ENCODE measurements at places on chromosomes 3 and 15.
A peak's percentile ranks its signal among the peaks of the same experiment; 100 is the strongest.

GRCh38 chr15:75836959-75837334 is 6.3 kb upstream of the UBE2Q2 start:
- DNase-seq, result peak; percentile 35

- DNase-seq, result no peak
Observed at GRCh38 chr15:86278586-86278985, 198.9 kb downstream of the AGBL1 start.

DNA sequence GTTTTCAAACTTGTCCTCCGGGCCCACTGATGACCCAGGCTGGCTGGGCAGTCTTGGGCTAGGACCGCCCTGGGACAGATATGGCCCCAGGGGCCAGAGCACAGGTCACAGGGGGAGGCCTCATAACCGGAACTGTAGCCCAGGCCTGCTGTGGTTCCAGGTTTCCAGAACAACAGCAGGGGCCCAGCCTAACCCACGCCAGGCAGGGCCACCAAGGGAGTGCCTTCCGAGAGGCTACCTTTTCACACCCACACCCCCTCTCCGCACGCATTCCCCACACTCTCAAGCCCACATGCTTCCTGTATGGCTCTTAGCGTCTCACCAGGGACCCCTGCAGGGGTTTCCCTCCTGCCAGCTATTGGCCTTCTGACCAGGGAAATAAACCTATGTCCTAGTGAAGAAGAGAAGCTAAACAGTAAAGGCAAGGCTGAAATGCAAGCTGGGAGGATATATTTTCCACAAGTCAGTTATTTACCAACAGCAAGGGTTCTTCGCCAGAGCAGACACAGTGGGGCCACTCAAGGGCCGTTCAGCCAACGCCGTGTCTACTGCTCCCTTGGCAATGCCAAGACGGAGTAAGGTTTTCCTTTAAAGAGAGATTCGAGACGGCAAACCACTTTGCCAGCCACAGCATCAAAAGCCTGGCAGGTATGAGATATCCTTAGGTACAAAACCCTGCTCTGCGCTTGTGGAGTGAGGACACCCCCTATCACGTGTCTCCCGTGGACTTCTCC is 135.1 kb downstream of the ATP10A start:
- no peak for DNase-seq

DNA sequence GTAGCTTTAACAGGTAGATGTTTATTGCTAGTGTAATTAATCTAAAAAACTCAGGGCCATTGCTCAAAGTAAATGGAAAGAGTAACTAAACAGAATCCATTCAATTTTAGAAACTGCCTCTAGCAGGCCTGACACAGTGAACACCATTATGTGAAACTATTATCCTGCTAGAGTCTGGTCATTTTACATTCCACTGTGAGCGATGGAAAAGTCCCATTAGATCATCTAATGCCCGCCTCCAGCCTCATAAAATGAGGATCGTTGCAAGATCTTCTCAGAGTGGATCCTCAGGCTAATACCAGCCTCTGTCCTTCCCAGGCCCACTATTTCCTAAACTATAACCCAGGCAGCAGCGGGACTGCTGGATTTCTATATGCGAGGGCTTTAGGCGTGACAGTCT is 107.7 kb downstream of the WDR76 start:
- no peak for DNase-seq

DNA sequence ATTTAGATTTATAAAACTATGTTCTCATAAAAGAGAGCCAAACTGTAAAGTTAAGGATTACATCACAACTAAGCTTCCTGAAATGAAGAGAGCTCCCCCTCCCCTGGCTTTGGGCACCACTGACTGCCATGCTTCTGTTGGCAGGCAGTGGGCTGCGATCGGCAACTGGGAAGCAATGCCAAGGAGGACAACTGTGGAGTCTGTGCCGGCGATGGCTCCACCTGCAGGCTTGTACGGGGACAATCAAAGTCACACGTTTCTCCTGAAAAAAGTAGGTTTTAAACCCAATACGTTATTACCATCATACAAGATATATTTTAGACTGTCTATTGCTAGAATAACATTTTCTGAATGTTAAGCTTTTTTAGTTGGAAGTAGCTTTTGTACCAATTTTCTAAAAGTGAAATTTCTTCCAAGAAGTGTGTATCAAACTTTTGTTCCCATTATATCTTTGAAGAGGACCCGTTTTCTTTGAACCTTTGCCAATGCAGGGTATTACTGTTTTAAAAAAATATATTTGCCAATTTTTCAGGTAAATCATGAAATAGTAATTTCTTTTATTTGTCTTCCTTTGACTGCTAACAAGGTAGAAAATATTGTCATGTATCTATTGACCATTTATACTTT is 184.1 kb downstream of the ADAMTSL3 start:
- peak; percentile 12 for DNase-seq

DNA sequence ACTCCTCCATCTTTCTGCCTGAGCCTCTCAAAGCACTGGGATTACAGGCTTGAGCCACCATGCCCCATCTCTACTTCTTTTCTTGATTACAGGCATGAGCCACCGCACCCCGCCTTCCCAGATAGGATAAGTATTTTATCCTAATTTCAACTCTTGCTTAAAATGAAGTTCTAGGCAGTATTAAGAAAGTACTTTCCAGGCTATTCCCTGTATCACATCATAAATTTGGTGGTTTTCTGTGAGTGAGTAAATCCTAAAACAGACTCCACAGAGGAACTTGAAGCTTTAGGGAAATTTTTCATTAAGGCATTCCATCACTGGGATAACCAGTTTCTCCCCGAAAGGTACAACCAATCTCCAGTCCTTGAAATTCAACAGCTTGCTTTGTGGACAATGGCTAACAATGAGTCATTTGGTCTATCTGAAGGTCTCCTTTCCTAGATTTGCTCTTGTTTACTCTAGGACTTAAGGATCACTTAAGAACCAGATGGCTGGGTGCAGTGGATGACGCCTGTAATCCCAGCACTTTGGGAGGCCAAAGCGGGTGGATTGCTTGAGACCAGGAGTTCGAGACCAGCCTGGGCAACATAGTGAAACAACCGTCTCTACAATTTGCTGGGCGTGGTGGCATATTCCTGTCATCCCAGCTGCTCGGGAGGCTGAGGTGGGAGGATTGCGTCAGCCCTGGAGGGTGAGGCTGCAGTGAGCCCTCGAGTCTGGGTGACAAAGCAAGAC is 49.7 kb upstream of the SKIL start:
- no peak for DNase-seq

DNA sequence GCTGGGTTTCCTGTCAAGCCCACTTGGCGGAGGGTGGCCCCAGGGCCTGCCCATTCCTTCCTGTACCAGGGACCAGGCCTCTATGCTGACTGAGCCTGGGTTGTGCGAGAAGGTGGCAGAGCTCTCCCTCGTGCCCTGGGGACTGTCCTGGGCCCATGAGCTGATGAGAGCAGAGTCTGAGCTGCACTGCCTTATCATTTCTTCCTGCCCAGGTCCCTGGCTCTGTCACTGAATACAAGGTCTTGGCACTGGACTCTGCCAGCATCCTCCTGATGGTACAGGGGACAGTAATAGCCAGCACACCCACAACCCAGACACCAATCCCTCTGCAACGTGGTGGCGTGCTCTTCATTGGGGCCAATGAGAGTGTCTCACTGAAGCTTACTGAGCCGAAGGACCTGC is 7.5 kb downstream of the MPI start:
- DNase-seq, result no peak

DNA sequence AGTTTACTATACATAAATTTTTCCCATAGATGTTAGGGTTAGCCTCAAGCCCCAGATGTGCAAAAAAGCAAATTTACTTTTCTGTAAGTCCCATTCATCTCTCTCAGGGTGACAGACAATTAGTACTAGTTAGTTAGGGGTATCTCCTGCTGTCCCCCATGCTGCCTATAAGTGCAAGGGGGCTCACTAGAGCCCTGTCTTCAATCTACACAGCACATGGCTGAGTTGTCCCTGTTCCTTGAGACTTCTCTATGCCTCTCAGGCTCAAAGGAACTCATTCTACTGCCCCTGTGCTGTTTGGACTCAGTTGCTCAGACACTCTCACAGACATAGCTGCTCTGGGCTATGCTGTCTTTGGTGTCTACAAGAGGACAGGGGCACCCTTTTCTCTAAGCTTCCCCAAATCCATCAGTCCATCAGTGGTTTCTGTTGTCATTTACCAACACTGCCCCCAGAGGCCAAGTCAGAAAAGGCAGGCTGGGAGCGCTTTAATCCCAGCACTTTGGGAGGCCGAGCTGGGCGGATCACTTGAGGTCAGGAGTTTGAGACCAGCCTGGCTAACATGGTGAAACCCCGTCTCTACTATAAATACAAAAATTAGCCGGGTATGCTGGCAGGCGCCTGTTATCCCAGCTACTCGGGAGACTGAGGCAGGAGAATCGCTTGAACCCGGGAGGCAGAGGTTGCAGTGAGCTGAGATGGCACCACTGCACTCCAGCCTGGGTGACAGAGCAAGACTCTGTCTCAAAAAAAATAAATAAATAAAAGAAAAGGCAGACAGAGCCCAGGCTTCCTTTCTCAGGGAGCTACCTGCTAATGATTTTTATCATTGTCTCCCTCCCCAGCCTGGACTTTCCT is 31.4 kb upstream of the PRTG start:
- DNase-seq, result peak; percentile 10

DNA sequence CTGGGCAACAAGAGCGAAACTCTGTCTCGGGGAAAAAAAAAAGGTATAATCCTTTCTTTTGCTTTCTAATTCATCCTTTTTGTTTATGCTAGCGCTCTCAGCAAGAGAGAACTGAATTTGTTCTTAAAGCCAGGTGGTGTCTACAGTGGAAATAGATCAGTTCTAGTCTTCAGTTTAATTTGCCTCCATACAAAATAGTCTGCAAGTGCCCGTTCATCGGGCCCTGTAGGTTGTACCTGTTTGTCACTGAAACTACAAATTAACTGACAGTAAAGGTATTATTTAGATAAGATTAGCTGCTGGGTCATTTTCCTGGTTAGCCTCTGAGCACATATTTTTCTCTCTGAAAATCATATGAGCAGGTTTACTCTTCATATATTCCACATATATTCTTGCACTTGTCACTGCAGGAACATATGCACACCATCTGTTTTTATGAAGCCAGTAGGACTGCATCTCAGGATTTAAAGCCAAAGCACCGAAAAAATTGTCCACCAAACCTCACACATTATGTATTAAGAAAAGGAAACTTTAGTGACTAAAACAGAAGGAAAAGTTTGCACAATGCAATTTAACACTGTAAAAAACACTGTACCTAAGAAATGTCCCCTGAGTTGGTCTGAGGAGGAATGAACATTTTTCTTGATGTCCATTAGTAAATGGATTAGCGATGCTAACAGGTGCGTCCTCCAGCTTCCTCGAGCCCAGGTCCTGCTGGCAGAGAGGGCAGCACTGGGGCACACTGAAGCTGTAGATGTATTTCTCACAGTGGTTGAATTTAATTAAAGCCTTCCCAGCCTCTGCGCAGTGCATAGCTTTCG is 437 bp downstream of the MKRN2OS start:
- no peak for DNase-seq
